ENCODE measurements at places on chromosomes 3 and 15.

DNA sequence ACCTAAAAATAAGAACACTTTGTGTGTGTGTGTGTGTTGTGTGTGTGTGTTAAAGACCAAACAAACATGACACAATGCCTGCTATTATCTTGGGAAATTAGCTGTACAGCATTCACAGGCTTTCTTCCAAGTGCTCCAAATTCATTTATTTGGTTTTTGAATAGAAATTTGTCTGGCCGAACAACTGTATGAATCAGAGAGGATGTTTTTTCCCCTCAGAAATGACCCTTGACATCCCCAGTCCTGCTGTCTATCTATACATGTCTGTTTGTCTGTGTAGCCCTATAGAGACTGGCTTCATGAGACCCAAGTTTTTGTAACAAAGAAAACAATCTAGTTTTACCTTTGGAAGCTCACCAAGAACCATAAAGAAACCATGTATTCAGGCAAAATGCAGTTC is 549.8 kb downstream of the NSUN3 start:
- no peak for DNase-seq

DNA sequence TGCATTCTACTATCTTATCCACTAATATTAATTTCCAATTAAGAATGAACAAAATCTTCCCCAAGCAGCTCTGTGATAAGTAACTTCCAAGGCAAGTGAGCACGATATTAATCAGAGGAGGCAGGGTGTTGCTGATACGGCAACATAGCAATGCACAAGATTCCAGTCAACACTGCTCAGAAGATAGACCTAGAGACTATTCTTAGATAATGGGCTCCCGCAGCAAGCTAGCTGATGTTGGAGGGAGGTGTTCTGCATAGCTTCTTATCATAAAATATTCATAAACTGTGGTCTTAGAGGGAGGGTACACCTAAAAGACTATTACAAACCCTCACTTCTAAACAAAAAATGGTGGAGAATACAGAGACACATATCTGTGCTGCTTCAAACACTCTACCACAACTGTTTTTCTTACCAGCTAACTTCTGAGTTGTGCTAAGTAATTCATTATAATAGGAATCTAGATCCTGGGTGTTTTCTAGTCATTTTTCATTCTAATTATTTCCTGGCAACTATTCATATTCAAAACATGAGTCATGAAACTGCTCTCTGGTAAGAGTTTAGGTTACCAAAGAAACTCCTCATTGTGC is 382.0 kb upstream of the SOX14 start:
- no peak for DNase-seq

- DNase-seq: no peak
These were observed 47.7 kb upstream of the PRR23E start for GRCh38 chr3:127145266-127145665.

GRCh38 chr3:30453360-30454039 is 152.9 kb upstream of the TGFBR2 start:
- peak; percentile 8 for DNase-seq

GRCh38 chr3:123342631-123343080 is 106.2 kb downstream of the ADCY5 start:
- no peak for DNase-seq

GRCh38 chr3:137582484-137582883 is 181.6 kb upstream of the SOX14 start:
- DNase-seq: no peak

GRCh38 chr15:37516621-37517020 is 416.3 kb upstream of the MEIS2 start:
- DNase-seq: no peak

- no peak for DNase-seq
These were observed 7.5 kb downstream of the GATA2 start for GRCh38 chr3:128485282-128486204.

DNA sequence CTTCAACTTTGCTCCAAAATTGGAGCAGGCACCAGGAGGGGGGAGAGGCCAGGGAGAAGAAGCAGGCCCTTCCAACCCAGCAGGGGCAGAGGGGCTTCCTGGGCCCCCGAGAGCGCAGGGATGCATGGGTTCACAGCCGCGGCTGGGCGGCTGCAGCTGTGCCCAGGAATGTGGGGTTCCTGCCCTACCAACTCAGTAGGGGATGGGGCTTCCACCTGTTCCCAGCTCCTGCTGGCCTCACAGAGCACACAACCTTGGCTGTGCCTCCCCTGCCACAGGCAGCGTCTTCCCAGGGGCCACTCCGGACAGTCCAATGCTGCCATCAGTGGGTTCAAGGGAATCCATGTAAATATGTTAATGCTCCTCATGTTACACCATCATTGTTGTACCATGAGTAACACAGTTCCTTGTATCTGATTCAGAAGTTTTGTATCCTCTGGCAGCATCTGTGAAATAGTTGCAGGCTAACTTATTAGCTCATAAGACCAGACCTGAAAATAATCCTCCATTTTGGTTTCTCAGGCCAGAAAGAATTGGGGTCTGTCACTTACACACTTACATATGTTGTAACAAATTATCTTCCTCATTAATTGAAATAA is 12.1 kb upstream of the SIAH2 start:
- DNase-seq: no peak

DNA sequence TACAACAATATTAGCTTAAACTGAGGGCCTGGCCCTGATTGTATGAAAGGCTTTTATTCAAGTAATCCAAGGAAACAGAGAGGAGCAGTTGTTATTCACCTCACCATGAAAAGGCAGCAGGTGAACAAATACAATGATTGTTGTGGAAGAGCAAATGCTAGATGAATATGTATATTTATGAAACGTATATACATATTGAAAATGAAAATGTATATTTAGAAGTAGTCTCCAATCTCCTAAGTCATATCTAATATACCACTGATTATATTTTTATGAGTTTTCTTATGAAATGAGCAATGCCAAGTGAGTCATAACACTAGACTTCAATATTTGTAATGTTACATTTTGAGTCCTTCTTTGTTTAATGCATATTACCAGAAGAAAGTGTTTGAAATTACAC is 116.2 kb upstream of the KCNMB2 start:
- DNase-seq: peak; percentile 76

DNA sequence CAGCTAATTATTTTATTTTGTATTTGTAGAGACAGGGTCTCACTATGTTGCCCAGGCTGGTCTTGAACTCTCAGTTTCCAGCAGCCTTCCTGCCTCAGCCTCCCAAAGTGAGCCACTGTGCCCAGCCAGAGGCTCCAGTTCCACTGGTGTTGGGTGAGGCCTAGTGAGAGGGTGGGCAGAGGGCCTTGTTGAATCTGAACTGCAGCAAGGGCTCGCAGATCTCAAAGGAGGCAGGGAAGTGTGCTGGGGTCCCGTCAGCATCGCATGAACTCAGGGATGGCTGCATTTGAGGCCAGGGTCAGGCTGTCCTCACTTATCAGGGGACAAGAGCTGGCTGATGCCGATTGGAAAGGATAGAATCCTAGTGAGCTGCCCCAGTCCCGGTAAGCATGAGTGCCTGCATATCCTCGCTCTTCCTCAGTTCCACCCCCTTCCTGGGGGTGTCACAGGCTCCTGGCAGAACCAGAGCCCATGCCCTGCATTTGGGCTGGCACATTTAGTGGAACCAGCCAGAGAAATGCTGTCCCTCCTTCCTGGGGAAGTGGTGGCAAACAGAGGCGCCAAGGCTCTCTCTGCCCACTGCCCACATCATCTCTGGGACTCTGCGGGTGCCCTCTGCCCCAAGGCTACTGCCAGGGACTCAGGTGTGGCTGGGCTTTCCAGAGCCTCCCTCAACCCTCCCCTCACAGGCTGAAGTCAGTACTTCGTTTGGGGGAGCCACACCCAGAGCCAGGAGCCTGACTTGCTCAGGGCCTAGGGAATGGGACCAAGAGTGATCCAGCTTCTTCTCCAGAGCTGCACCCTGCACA is 24.1 kb downstream of the ALS2CL start:
- DNase-seq: no peak

DNA sequence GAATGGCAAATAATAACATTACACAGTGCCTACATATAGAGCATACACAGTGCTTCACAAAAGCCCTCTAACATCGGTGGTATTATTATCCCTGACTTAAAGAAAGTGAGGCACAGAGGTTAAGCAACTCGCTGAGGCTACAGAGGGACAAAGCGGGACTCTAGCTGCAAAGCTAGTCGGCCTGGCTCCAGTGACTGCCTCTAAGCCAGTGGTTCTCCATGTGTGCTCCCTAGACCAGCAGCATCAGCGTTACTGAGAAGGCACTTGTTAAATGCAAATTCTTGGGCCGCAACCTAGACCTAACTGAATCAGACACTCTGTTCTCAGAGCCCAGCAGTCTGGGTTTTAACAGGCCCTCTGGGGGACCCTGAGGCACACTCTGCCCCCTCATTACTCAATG is 33.1 kb upstream of the LIPC start:
- no peak for DNase-seq

- DNase-seq: peak; percentile 74
These were observed at the start of gene SHC4 for GRCh38 chr15:48963524-48964113. Gene SHC4 (minus strand): TSS chr15:48963919. CDS start chr15:48963015, 904 bp downstream.

DNA sequence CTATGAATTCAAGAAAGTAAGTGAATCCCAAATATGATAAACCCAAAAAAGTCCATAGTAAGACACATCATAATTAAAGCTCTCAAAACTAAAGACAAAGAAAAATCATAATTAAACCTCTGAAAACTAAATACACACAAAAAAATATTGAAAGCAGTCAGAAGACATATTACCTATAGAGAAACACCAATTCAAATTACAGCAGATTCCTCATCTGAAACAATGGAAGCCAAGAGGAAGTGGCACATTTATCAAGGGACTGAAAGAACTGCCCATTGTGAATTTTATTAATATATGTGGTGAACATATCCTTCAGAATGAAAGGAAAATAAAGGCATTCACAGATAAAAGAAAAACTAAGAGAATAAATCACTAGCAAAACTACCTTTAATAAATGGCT is 128.2 kb downstream of the SCAPER start:
- no peak for DNase-seq

DNA sequence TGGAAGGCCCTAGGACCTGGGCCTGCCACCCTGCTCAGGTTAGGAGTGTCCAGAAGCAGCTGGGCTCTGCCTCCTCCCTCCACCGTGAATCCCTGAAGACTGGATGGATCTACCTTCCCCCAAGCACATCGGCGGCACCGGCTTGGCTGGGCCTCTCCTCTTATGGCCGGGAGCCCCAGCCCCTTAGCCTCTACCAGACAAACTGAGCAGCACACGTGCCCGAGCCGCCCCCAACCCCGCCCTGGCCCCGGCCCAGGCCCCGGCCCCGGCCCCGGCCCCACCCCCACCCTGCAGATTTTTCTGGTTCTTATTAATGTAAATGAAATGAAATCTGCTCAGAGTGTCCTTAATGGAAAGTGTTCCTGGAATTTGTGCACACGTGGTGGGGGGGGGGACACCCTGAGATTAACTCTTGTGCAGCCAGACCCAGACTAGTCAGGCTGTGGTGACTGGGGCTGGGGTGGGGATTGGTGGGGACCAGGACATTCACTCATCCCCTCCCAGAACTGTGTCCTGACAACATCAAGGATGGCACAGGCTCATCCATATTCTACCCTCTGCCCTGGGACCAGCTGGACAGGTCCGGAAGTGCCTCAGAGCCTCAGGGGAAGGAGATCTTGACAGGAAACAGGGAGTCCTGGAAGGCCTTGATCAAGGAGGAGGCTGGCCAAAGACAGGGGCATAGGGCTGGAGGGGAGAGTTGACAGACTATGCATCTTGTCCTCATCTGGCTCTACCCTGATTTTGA is 30.9 kb upstream of the SEMA3F start:
- DNase-seq: no peak

- DNase-seq: no peak
These were observed 11.7 kb downstream of the PXYLP1 start for GRCh38 chr3:141243271-141243707.
